ENCODE measurements at places on chromosomes 13 and 19.

- DNase-seq = no peak
Measured at GRCh38 chr13:35600137-35600536, 123.6 kb upstream of the MAB21L1 start.

DNA sequence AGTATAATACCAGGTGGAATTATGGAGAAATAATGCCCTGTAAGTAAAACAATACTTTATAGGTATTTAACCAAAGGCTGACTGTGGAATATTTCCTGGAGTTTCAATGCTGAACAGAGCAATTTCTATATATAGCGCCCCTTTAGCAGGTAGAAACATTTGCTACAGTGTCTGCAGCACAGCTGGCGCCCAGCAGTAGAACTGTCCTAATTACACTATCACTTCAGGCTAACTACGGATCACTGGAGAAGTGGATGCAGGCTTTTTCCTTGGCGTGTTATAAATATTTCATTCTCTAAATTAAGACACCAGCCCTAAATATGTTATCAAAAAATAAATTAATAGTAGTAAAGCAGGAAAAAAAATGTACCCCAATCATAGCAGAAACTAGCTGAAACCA lies 3.1 kb downstream of the SHISA2 start:
- no peak for DNase-seq

DNA sequence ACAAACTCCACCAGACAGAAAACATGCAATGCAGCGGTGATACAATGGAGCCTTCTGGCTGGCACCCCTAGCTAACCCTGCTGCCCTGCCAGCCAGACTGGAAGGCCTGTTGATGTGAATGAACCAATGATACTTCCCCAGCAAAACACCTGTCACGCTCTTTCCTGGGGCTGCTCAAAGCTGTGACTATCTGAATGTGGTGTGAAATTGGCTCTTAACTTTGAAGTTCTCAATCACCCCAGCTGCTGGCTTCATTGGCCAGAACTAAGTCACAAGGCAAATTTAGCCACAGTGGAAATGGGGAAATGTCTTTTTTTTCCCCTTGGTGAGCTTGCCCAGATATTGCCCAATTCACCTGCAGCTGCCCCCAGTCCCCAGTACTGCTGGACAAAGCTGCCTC lies 147.3 kb downstream of the SLC7A1 start:
- no peak for DNase-seq

GRCh38 chr13:37209621-37210580 lies 104.4 kb upstream of the CSNK1A1L start:
- DNase-seq = no peak

DNA sequence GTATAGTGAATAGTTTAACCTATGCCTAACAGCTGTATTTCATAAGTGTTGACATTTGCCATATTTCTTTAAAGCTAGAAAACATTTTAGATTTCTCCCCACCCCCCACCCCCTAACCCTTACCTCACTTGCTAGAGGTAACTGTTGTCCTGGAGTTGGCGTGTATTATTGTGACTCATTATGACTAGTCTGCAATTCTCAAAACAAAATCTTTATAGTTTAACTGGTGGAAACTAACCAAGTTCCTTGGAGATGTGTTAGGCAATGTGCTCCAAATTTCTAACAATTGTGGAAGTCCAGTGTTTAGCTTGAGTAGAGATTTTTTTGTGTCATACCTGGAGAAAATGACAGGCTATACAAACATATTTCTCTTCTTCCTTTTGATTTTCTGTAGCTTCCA lies 38.0 kb downstream of the KCTD4 start:
- no peak for DNase-seq

DNA sequence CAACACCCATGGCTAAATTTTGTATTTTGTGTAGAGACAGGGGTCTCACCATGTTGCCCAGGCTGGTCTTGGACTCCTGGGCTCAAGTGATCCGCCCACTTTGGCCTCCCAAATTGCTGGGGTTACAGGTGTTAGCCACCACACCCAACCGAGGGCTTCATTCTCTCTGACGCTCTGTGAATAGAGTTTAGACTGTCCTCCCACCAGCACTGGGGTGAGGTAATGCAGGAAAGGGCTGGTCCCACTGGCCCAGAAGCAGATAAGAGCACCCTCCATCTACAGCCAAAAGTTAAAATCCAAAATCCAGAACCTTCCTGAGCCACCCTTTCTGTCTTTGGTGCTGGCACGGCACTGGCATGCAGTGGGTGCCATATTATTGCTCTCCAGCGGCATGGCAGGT lies 31.8 kb upstream of the HOMER3 start:
- DNase-seq = no peak

- DNase-seq = no peak
Measured at GRCh38 chr13:62960723-62961122, 1545.1 kb upstream of the PCDH20 start.

DNA sequence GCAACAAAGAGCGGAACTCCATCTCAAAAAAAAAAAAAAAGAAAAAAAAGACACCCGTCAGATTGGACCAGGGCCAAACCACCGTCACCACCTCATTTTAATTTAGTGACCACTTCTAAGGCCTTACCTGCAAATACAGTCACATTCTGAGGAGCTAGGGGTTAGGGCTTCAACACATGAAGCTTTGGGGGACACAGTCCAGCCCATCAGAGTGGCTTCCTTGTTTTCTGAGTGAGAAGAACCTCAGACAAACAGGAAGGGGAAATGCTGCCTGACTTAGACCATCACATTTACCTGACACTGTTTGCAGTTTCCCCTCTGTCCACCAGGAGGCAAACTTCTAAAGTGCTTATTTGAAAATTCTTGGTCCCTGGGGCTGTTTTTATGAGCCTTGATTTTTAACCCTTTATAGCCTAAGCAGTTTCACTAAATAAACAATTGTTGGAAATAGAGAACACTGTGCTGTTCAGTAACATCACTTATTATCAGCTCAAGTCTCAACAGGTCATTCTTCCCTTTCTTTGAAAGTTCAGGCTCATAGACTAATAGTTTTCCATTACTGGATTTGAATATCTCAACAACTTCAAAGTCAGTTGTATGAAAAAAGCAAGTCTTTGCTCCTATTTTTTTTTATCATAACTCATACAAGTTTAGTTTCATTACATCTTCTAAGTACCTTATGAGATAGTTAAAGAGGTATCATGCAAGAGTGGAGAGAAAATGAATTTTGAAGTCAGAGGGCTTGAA lies 74.9 kb upstream of the WASF3 start:
- peak; percentile 4 for DNase-seq

DNA sequence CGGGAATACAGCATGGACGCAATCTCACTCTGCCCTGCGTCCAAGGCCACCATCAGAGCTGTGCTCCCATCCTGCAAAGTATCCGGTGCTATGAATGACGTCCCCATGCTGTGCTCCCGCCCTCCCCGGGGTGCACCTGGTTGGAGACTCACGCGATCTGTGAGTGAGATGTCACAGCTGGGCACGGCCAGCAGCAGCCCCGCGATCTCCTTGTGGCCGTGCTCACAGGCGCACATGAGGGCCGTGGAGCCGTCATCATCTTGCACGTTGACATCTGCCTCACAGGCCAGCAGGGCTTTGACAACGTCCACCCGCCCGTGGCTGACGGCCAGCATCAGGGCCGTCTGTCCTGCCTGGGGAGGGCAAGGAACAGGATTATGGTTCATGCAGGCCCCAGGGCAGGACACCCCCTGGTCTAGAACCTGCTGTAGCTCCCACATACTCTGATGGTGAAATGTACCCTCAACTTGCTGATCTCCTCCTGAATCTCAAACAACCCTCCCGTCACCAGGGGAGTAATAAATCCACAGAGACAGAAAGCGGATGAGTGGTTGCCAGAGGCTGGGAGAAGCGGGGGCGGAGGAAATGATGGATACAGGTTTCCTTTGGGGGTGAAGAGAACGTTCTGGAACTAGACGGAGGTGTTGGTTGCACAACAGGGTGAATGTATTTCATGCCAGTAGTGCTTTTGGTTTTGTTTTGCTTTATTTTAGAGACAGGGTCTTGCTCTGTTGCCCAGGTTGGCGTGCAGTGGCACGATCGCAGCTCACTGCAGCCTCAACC lies 14.5 kb upstream of the SPC24 start:
- no peak for DNase-seq

DNA sequence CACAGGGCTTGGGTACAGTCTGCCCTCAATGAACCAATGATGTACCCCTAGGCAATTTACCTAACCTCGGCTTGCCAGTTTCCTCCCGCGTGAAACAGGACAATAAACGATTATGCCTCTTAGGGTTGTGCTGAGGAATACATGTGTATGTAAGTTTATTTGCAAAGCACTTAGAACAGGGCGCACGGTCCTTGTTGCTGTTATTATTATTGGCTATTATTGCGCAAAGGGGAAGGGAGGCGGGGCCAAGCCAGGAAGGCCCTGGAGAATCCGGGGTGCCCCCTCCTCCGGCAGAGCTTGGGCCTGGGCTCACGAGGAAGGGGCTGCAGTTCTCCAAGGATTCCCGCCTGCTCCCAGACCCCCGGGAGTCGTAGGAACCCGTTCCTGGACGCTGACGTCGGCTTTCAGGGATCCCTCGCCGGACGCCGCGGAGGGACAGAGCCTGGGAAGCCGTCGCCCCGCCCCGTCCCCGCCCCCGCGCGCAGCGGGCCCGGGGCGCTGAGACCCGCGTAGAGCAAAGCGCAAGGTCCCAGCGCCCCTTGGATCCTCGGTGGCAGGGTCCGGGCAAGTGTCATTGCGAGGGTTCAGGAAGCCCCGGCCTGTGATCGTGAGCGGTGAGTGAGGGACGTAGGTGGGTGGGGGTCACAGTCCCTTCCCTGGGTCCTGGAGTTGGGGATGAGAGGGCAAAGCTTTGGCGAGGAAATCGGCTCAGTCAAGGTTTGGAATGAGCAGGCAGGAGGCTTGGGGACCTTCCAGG lies at the start of gene TMEM91:
Gene TMEM91, plus strand, starts transcription at position 293 of the 757 bp plus-strand sequence. CDS start 1,777 bp downstream, outside the sequence.
- no peak for DNase-seq

DNA sequence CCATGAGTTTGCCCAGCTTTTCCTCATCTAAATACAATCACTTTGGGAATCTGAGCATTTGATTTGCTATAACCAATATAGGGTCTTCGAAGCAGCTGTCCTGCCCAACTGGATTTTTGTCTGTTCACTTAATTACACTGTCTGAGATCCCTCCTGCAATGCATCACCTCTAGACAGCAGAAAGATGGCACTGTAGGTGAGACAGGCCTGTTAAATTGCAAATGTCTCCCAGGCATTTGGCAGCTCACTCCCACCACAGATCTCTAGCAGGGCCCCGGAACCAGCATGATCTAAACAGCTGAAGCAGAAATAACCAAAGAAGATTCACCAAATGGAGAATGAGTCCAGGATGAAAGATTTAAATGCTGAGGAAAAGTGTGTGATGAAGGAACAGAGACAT lies 41.9 kb upstream of the SERPINE3 start:
- DNase-seq = no peak

GRCh38 chr19:31285744-31286143 lies 63.5 kb downstream of the TSHZ3 start:
- DNase-seq = no peak

GRCh38 chr13:27997904-27998522 lies 9.5 kb upstream of the URAD start:
- no peak for DNase-seq

GRCh38 chr13:106619688-106620555 lies 52.0 kb upstream of the ARGLU1 start:
- DNase-seq = no peak

DNA sequence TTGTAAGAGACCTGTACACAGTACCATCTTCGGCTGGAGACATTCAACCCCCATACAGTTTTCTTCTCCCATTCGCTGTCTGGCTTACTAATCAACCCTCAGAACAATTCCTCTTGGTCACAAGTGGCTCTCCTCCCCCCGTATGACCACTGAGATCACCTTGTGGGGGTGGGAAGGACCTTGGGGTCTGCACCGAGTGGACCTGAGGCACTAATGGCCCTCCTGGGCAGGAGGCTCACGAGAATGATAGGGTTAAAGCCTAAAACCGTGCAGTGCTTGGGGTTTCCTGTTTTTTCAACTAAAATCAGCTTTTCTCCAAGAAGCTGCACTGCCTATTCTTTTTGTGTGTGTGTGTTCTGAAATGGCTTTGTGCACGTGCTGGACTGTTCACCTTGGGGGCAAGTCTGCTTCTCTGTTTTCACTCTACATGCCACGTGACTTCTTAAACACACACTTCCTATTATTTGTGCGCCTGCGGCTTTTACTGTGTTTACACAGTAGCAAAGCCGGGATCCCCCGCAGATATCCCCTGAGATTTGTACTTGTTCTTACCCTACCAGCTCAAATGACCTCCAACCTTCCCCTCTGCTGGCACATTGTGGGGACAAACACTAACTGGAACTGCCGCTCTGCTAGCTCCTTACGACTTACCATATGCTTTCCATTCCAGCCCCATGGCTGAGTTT lies 12.3 kb downstream of the RBM26 start:
- DNase-seq = peak; percentile 16

DNA sequence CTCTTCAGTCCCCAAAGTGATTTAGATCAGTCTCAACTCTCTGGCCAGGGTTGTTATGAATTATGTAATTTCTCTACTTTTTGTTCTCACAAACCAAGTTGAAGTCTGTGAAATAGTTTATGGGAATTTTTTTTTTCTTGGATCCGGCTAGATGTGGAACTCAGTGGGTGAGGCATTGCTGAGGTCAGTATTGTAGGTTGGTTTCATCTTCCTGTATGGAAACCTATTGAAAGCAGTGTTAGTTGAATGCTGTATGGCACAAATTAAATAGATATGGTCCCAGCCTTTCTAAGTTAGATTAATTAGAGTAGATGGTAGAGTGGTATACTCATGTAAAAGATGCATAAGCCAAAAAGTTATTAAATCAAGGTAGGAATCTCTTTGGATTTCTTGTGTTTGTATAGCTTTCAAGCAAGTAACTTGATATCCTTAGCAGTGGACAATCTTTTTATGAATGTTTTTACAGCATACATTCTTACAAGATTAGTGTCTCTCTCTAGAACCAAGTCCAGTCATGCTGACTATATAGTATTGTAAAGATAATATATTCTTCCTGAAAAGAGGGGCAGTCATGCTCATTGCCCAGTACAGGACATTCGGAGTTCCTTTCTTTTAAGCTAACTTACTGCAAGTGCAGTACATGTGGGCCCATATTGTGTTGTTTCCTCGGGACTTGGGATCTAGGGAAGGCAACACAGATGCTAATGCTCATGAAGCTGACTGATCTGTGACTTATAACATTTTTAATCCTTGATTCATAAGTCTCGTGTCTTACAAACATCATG lies 2541.1 kb downstream of the PCDH9 start:
- no peak for DNase-seq

DNA sequence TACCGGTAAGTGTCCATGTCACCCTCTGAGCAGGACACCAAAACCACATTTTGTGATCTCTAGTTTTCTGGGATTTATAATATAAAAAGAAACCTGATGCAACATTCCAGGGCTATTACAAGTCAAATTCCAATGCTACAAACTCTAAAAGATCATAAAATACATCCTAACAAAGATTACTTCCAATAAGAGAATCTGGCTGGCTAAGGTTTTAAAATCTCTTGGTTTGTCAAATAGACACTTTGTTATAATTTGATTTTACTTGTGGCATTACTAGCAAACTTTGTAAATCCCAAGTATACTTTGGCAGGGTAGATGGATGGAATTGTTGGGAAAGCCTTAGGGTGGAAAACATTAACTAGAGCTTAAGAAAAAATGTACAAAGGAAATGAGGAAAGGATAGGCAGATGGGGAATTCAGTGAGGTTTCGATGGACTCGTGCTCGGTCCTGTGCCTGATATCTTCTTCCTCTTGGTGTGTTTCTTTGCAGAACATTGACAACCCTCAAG lies 74.0 kb upstream of the POMP start:
- DNase-seq = no peak
